HCT116 (cell line): ENCODE measurements at places on chromosomes 4 and X.

DNA sequence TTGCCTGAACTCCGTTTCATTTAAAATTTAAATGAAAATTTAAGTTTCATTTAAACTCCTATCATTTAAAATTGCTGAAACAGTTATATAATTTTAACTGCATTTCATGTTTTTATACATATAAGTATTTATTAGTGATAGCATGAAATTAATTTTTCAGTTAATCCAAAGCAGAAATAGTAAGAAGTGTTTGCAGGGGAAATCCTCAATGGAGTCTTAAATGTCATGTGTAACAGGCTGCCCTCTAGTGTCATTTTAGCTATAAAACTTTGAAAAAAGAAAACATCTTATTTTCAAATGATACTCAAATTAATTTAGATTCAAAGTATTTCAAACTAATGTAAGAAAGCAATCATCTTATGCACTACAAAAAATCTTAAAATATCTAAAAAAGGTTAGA lies 27.2 kb downstream of the TAPT1 start:
- DNase-seq = no peak

DNA sequence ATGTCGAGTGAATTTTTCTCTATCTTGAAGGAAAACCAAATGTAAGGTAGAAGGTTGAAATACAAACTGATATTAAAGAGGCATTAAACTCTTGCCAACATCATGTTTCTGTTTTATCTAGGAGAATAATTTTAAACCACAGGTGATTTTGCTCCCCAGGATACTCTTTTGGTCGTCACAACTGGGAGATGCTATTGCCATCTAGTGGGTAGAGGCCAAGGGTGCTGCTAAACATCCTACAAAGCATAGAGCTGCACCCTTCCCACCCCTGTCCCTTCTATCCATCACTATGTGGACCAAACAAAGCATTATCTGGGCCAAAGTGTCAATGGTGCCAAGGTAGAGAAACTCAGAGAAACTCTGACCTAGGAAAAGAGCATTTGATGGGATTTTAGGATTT lies 154.6 kb upstream of the MAGEB2 start:
- peak; percentile 6 for DNase-seq

- DNase-seq = no peak
These were observed 23.5 kb upstream of the TTC29 start for GRCh38 chr4:146969126-146969525.

- no peak for DNase-seq
These were observed 63.5 kb downstream of the ANAPC4 start for GRCh38 chr4:25440478-25441030.

GRCh38 chr4:149065753-149066152 lies 623.5 kb upstream of the NR3C2 start:
- no peak for DNase-seq

- DNase-seq = no peak
These were observed 660 bp downstream of the WWC2 start for GRCh38 chr4:183099537-183100297.
